Right renal pelvis (tissue), 4 donors: ENCODE measurements at places on chromosomes 16 and 17. TPM values are rescaled to one million over a fixed set of nuclear protein-coding genes. Genes with fewer than 3 reads are reported as not detected.

The CARD14 gene
- polyA plus RNA-seq: 0.90 TPM

The DHODH gene
- polyA plus RNA-seq: 13.4 TPM

The OR3A3 gene
- 0.06 TPM for polyA plus RNA-seq

The CCL7 gene
- not detected for polyA plus RNA-seq

The HBA2 gene
- polyA plus RNA-seq: 1,266 TPM

The OR1A1 gene
- polyA plus RNA-seq: not detected

The DLX3 gene
- 1.3 TPM for polyA plus RNA-seq

The BMERB1 gene
- 41.9 TPM for polyA plus RNA-seq

The PLLP gene
- polyA plus RNA-seq: 24.4 TPM

The CHST6 gene
- polyA plus RNA-seq: 0.84 TPM

The HSD17B1 gene
- 3.7 TPM for polyA plus RNA-seq

The KRT40 gene
- polyA plus RNA-seq: not detected

The XYLT2 gene
- 19.3 TPM for polyA plus RNA-seq
